Right renal pelvis (tissue), 4 donors: ENCODE measurements at places on chromosomes 7 and 10.

DNA sequence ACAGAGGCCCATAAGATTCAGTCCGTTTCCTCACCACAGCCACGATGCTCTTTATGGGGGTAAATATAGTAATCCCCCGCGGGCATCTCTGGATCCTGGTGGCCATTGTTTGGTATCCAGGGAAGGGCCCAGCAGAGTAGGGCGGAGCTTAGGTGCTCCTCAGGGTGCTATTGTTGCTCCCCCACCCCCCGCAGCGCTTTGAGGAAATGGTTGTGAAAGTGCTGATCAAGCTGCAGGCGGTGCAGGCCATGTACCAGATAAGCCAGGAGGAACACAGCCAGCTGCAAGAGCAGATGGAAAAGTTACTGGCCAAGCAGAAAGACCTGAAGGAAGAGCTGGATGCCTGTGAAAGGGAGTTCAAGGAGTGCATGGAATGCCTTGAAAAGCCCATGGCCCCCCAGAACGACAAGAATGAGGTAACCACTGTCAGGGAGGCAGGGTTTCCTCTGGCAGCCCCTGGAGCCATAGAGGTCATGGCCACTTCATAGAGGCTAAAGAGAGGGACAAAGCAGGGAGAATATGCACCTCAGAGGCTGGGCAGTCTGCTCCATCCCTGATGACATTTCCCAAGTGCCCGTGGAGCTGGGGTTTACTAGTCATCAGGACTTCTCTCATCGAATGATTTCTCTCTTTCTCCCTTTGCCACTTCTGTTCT, 17.6 kb upstream of the FLNC start:
- no peak for DNase-seq

DNA sequence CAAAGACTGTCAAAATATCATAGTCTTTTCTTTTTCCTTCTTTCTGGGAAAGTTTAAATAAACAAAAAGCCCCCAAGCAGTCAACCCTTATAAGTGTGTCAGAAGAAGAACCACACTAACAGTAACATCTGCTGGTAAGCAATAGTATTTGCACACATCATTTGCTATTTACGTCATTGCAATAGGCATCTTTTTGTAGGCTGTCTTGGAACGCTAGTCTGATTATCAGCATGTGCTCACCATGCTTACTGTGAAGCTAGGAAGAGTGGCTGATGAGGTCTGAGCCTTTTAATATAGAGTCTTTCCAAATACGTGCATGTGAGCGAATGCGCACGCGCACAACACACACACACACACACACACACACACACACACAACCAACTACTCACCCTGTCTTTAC, 599.0 kb upstream of the TPK1 start:
- no peak for DNase-seq

DNA sequence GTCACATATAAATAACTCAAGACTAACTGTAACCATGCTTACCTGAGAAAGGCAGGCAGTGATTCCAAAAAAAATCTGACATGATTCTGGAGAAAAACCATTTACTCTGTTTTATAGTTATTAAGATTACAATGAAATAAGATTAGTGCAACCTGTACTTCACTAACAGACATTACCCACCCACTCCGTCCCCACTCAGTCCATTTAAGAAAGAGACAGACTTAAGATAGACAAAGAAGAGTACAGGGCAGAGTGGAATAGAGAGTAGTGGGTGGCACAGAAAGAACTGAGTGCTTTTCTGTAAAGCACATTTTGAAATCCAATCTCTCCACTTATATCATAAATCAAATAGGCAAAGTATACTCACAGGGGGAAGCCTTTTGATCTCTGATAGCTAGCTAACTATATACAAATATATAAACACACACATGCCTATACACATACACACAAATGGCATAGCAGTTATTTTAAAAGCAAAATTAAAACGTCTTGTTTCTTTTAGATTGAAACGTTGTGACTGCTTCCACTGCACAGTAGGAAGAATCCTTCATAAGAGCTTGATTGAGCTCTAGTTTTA, 11.9 kb downstream of the PAXIP1 start:
- no peak for DNase-seq

DNA sequence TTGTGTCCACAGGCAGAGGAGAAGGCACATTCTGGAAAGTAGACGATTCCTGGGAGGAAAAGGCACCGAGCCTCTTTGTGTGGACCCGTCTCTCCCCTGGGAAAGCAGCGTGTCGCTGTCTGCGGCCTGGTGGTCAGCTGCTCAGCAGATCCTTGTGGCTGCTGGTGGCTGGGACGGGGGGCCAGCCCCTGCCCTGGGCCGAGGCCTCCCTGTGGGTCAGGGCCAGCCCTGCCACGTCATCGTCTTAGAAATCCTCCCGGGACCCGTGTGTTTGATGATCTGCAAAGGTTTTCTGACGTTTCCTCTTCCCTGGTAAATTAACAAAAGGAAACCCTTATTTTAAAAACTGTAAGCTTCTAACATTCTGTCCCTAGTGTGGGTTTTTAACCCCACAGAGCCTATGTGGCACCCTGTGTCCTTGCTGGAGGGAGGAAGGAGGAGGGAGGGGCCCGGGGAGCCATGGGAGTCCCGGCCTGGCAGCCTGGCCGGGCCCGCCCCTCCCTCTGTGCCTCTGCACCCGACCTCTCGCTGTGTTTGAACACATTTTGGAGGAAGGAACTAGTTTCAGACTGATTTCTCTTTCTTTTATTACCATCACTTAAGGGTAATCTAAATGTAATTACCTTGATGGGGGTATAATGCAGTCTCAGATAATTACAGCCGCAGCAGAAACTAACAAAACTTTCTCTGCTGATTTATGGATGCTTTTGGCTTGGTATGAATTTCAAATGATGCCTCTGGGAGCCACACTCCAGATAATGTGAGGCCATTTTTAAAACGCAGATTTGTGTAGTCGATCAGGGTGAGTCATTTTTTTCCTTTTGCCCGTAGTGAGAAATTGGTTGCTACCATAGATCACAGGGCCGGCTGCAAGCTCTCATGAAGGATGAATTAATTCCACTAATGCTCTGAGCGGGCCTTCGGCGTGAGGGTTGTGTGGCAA, 85.5 kb downstream of the NKX6-2 start:
- no peak for DNase-seq

DNA sequence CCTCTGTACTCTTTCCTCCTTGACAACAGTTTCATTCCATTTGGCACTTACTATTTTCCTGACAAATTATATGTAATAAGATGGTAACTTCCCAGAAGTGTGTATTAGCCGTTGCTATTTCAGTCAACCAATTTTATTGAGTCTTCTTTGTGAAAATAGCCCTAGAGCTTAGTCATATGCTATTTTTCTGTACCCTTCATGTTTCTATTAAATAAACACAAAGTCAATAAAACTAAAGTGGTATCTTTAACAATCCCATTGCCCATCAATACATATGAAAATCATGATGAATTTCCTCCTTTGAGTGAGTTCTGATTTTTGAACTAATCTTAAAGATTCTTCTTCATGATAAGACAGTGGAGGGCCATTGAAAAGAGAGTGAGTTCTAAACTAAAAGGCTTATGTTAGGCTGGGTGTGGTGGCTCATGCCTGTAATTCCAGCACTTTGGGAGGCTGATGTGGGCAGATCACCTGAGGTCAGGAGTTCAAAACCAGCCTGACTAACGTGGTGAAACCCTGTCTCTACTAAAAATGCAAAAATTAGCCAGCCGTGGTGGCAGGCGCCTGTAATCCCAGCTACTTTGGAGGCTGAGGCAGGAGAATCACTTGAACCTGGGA, 5.9 kb upstream of the MYPN start:
- no peak for DNase-seq
